ENCODE measurements at places on chromosomes 2 and 18. TPM values are rescaled to one million over a fixed set of nuclear protein-coding genes. Genes with fewer than 3 reads are reported as not detected.

DNA sequence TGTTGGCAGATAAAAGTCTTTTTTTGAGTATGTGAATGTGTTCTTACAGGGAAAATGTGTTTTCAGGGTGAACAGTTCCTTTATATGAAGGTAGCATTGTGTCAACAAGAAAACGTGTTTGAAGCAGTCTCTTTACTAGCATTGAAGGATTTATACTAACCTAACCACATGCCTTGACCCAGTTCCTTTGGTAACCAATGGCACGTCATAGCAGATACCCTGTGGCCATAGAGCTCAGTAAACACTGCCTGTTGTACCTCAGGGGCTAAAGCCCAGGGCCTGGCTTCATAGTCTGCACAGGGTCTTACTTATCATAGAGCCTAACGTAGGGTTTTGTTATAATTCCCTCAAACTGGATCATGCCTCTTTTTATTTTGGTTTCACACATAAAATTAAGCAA is 32.1 kb upstream of the NFU1 start:
- no peak overlapping the region for H3K27ac ChIP-seq
- H3K27me3 ChIP-seq = no peaks in the 10 kb centered on the region
- no peak overlapping the region for H3K4me3 ChIP-seq
- no peak for DNase-seq
- H3K36me3 ChIP-seq = peaks cover 21% of the 10 kb centered on the region

GRCh38 chr18:54127759-54128378 is 96.6 kb downstream of the MBD2 start:
- H3K27ac ChIP-seq = no peak overlapping the region
- peaks cover 5% of the 10 kb centered on the region for H3K4me1 ChIP-seq
- H3K4me3 ChIP-seq = no peak overlapping the region
- no peaks in the 10 kb centered on the region for H3K27me3 ChIP-seq
- DNase-seq = peak; percentile 44
- H3K36me3 ChIP-seq = no peaks in the 10 kb centered on the region

The RESP18 gene
- not detected for total RNA-seq

The GCC2 gene
- total RNA-seq = 44.1 TPM

GRCh38 chr18:7038330-7038851 is 79.2 kb downstream of the LAMA1 start:
- peaks cover 4% of the 10 kb centered on the region for H3K4me1 ChIP-seq
- no peak overlapping the region for H3K4me3 ChIP-seq
- DNase-seq = peak; percentile 13

DNA sequence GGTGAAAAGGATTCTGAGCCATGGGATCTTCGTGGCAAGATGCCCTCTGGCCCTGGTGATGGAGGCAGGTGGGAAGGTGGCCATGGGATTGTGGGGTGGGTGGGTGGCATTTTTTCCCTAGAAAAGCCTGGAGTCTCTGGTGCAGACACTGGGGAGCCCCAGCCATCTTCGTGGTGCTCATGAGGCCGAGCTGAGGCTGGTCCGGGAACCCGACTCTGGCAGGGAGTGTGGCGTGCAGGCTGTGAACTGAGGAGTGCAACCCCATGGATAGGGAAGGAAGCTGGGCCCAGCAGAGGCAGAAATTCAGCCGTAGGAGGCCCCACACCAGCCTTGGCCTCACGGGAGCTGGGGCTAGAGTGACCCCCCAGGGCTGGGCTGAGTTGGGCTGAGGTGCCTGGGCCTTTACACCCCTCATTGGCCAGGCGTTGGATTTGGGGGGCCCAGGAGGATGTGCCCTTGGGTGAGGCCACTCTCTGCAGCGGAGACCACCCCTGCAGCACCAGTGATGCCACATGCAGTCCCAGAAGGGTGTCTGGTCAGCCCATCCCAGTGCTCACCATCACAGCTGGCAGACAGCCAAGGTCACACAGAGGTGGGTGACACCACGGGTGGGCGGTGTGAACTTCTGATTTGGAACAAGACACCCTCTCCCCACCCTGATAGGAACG is 115.6 kb upstream of the HDAC4 start:
- peaks cover 3% of the 10 kb centered on the region for H3K27me3 ChIP-seq
- no peaks in the 10 kb centered on the region for H3K36me3 ChIP-seq
- DNase-seq = no peak
- no peak overlapping the region for H3K27ac ChIP-seq

All from activated CD8-positive, alpha-beta T cell treated with anti-CD3 and anti-CD28 coated beads for 36 hours (primary cell).